ENCODE measurements at places on chromosomes 7 and 10.

DNA sequence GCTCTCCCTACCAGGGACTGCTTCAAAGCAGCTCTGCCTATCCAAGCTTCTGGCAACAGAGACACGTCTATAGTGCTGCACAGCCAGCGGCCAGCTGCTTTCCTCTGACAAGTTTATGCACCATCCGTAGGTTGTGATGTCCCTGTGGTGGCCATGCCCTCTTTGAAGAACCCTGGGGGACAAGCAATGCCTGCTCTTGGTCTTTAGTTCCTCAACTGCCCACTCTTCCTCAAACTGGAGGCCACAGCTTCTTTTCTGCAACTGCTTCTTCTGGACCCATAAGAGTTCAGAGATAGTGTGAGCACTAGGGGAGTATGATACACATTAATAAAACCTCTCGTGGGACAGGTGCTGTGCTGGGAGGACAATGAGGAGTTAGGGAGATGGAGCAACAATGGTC, 164.9 kb downstream of the ELMO1 start:
- DNase-seq = no peak

GRCh38 chr10:2076528-2076927, 339.2 kb upstream of the ADARB2 start:
- no peak for DNase-seq

DNA sequence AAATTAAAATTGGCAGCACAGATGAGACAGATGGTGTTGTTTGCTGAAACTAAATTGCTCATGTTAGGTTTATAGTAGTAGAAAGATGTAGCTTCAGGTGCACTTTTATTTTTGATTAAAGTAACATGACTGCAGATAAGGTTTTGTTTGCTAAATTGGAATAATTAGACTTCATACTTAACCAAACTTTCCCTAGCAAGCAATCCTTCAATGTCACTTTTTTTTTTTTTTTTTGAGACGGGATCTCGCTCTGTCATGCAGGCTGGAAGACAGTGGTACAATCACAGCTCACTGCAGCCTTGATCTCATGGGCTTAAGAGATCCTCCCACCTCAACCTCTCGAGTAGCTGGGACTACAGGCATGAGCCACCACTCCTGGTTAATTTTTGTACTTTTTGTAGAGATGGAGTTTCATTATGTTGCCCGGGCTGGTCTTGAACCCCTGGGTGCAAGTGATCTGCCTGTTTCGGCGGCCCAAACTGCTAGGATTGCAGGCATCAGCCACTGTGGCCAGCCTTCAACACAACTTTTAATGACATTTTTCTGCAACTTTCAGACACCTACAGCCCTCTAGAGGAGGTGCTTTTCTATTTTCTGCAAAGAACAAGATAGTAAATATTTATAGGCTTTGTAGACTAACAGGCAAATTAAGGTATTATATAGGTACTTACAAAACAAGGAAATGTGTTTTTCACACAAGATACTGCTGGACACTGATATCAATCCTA, 84.8 kb upstream of the CCNY start:
- no peak for DNase-seq

DNA sequence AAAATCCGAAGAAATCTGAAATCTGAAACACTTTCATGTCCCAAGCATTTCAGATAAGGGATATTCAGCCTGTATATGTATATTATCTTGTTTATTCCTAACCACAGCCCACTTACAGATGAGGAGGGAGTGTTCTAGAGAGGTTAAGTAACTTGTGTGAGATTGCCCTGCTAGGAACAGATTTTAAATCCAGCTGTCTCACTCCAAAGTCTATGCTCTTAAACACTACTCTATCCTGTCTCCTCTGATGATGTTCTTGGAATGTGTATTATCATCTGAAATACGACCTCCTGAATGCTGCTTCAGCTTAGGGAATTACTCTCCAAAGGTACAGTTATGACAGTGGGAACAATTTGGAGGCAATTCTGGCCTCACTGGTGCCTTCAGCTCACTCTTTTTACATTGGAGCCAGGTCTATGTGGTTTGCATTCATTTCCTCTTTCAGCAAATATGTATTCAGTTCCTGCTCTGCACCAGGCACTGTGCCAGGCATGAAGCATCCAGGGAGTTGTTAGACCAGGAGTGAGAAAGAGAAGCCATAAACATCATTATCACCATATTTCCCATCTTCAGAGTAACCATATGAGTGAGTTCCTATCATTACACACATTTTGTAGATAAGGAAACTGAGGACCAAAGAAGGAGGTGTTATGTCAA, 70.2 kb downstream of the NOC3L start:
- no peak for DNase-seq

GRCh38 chr10:46325021-46325420, 38.2 kb downstream of the ANTXRL start:
- DNase-seq = no peak

- no peak for DNase-seq
These were observed 127.5 kb downstream of the CUBN start for GRCh38 chr10:17001961-17002749.

- DNase-seq = no peak
These were observed 1.9 kb upstream of the VOPP1 start for GRCh38 chr7:55574051-55574717.

DNA sequence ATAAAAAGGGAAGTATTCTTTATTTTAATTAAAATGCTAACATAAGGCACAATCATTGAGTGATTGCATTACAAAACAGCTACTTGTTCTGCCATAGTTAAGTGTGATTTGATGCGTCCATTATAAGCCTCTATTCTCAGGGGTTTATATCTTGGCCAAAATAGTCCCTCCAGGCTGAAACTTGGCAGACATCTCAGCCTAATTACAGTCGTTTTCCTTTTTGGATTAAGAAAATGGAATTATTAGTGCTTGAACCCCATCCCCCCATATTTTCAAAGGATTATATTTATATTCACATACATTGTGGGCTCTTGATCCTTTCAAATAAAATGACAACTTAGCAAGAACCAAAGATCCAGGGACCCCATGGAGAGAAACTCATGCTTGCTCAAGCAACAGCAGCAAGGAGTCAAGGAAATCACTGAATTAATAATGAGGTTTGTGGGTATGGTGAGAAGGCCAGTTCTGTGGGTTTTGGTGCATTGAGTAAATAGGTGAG, 66.7 kb upstream of the NEUROD6 start:
- DNase-seq = no peak

DNA sequence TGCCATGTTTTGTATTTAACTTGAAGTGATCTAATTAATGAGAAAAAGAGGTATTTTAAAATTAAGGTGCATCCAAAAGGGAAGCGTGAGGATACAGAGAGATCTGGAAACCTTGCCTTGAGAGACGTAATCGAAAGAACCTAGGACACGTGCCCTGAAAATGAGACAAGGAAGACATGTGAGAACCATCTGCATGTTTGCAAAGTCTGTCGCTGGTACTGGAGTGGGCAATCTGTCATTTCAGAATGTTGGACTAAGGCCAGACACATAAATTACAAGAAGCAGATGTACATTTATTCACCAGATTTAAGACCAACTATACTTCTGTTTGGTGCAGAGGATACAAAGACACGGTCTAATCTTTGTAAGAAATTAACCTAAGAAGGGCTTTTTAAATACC, 9.2 kb downstream of the AGR2 start:
- DNase-seq = no peak
